ENCODE measurements at places on chromosomes 16 and 17. TPM values are rescaled to one million over a fixed set of nuclear protein-coding genes. Genes with fewer than 3 reads are reported as not detected.

DNA sequence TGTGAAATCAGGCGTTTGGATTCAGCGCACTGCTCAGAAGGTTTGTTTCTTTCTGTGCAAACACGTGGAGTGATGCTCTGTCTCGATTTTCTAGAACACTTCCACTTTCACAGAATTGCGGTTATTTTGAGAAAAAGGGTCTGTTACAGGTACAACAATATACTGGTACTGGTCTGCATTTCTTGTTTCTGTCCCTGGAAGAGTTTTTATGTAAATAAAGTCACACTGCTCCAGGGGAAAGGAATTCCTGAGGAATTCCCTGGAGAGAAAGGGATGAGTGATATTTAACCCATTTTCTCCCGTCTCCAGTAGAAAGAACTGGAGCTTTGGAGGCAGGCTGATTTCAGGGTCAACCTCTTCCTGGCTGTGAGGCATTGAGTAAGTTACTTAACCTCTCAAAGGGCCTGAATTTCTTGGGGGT is 16.2 kb upstream of the RMI2 start:
- no peak for DNase-seq

DNA sequence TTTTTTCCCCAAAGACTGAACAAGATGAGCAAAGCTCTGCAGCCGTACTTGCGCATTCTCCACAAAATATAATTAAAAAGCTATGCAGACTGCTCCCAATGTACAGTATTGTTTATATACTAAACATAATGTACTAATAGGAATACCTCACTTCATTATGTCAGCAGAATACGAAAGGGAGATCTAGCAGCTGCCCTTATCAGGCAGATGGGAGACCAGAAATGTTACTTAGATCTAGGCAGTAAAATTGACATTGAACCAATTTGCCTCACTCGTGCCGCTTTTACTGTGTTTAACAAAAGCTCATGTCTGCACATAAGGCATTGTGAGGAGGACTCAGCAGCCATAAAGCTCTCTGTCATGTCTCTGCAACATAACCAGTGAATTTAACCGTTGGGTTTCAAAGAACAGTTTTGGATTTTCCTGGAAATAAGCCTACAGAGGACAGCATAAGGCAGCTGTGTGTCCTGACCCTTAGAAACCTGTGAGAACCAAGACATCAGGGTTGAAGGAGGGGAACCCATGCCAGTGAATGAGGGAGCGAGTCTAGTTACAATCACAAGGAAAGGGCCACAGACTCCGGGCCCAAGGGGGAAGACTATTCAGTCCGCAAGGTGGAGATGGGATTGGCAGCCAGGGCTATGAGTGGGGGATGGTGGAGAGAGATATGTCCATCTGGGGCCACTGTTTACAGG is 71.4 kb downstream of the GNAO1 start:
- no peak for DNase-seq

DNA sequence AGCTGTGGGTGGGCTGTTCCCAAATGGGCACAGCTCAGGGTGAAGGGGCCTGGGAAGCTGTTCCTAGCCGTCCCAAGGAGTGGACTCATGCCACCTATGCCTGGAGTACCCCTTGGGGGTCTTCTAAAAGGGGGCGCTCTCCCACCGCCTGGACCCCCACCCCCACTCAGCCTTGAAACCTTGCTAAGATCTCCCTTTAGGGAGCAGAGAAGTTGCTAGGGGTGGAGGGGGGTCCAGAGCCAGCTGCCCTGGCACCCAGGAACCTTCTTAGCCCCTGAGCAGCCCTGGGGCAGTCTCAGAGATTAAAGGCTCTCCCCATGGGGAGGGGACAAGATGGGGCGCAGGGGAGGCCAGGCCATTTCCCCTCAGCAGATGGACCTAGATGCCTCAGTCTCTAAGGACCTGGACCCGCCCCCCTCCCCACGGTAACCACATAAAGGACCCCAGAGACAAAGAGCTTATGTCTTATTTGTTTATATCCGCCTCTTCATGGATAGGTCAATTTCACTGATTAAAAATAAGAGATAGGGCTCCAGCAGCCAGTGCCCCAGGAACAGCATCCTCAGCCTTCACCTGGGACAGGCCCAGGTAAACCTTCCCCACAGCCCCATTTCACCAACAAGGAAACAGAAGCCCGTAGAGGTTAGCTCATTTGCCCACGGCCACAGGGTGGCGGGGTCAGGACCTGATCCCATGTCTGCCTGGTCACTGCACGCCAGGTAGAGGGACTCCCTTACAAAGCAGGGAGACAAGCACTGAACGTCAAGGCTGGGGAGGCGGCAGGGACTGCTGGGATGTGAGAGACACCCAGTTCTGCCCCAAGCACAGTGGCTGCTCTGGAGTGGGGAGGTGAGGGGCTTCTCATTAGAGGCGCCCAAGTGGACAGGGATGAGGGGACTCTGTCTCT is 3.4 kb downstream of the MTSS2 start:
- no peak for DNase-seq

DNA sequence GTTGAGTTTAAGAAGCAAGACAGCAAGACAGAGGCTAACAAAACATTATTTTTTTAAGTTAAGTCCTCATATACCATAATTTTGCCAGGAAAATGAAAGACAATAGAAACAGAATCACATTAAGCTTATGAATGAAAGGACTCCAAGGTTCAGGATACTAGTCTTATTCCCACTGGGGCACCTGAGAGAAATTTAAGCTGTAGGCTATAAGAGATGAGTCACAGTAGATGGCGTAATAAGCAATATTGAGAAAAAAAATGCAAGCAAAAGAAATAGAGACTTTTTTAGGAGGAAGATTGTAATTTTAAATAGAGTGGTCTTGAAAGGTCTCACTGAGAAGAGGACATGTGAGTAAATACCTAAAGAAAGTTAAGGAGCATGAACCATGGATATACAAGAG is 57.1 kb upstream of the KIF2B start:
- DNase-seq: no peak

- no peak for DNase-seq
Measured at GRCh38 chr17:5044630-5045029, 9.4 kb upstream of the SLC52A1 start.

GRCh38 chr17:58270476-58271215 is 10.1 kb downstream of the MPO start:
- DNase-seq: no peak

DNA sequence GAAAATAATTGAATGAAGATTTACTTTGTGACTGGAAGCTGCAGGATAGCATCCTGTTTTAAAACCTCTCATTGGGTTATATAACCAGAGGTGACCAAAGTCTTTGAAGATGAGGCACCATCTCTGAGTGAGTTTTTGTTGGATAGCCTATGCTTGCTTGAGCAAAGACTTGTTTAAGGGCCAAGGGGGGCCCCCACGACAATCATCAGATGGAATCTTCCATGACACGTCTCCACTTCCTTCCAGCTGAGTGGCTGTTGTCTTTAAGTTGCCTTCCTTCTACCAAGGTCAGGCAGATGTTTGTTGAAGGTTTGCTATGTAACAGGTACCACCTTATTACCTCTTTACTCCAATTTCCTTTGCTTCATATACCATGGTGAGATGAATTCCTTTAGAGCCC is 188.8 kb downstream of the PRKCA start:
- DNase-seq: no peak

DNA sequence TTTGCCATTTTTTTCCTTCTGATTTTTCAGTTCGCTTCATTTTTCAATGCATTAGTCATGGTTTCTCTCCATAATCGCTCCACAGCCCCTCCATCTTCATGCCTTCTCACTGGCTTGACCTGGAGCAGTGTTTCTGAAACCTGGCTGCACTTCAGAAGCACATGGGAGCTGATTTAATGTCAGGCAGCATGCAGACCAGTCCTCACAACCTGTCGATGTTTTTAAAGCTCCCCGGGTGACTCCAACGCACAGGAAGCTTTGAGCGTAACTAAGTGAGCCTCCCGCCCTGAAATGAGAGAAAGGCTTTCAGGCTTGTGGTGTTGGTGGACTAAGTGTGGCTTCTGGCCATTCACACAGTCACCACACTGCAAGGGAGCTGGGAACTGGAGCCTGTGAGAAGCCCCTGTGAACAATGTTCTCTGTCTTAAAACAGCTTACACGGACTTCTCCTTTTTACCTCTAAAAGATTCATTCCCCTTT is 16.8 kb upstream of the DRG2 start:
- DNase-seq: no peak

DNA sequence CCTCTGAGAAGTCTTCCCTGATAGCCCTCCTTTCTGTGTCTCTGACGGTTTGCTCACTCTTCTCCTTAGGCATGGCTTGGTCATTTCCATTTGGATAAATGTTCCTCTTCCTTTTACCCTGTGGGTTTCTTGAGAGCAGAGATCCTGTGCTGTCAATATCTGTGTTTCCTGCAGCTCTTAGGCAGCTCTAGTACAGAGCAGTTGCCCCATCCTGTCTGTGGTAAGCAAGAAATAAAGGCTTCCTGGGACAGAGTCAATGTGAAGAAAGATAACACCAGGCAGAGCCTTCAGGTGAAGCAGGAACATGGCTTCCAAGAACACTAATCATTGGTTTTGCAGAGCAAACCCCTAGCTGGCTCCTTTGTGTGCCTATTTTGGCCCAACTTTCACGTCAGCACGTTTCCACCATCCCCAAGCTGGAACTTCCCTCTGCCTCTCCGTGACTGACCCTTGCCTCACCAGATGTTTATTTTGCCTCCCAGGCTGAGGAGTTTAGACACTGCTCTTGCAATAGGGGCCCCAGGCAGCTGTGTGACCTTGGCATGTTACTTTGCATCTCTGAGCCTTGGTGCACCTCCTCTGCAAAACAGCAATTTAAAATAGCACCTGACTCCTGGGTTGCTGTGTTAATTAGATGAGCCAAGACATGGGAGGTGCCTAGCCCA is 49.6 kb upstream of the SIAH1 start:
- no peak for DNase-seq

GRCh38 chr17:36600936-36601302 is 464 bp upstream of the MRM1 start:
- no peak for DNase-seq

- no peak for DNase-seq
Measured at GRCh38 chr16:30082545-30083090, 6.8 kb downstream of the PPP4C start.

DNA sequence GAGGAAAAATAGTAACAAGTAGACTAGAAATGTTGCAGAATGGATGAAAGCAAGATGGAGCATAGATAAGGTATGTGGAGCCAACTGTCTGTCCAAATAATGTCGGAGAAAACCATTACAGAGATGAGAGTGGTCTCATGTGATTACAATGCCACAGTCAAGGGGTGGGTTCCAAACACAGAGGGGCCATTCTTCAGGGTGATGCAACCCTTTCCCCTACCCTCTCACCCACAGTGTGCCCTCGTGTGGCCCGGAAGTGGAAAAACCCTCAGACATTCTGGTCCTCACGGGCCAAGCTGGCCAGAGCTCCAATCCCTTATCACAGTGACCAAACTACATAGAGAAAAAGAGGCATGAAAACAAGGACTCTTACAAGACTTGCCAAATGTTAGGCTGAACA is 17.7 kb upstream of the HS3ST3A1 start:
- no peak for DNase-seq

- no peak for DNase-seq
Measured at GRCh38 chr17:42596386-42596785, 12.8 kb downstream of the RETREG3 start.

- no peak for DNase-seq
Measured at GRCh38 chr16:5665834-5666233, 568.2 kb upstream of the EEF2KMT start.

- DNase-seq: peak; percentile 48
Measured at GRCh38 chr17:62627219-62627903, at the start of gene MRC2. TSS of gene MRC2 (plus strand) at chr17:62627670. CDS start at chr17:62627803, 133 bp downstream.

- no peak for DNase-seq
Measured at GRCh38 chr16:80447241-80447640, 93.6 kb upstream of the DYNLRB2 start.

GRCh38 chr17:34633760-34634159 is 54.4 kb downstream of the TMEM132E start:
- no peak for DNase-seq

DNA sequence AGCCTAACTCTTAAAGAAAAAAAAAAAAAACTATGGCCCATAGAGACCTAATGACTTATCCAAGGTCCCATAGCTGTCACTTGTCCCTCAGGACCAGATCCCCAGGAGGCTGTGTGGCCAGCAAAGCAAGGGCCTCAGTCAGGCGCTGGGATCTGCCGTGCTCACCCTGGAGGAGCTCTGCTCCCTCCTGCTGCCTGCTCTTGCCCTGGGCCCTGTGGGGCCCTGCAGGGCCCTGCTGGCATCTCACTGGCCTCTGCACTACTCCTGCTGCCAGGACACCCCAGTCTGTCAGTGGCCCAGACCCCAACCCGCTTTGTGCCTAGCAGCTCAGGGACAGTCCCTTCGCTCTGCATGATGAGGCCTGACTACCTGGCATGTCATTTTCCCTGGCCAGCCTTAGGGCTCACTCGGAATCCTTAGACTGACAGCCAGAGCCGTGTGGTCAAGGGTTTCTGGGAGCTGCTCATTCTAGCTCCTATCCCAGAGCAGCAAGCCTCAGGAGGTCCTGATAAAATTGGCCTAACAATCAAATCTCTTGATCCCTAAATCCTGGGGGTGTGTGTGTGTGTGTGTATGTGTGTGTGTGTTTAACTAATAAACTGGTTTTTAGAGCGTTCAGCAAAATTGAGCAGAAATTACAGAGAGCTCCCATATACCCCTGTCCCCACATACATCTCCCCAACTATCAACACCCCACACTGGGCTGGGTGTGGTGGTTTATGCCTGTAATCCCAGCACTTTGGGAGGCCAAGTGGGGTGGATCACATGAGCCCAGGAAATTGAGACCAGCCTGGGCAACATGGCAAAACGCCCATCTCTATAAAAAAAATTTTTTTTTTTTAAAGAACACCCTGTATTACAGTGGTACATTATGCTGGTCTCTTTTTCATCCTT is 21.7 kb downstream of the KATNIP start:
- DNase-seq: no peak

GRCh38 chr16:66286527-66286926 is 80.0 kb upstream of the CDH5 start:
- DNase-seq: no peak

DNA sequence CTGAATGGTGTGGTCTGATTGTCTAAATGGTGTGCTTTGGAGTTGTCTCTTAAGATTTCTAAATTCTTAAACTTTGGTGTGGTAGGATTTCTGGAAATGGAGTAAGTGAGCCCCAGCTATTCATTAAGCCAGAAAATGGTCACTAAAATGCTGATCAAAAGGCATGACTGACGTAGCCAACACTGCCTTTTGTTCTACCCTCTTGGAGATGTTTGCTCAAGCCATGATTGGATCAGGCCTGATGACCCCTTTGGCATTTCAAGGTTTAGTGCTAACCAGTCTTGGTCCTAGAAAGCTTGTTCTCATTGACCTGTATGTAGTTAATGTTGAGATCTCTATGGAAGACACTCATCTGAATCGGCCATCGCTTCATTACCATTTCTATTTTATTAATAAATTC is 68.0 kb downstream of the KNOP1 start:
- DNase-seq: no peak

The STH gene
- not detected for total RNA-seq

The NARF gene
- total RNA-seq: 86.8 TPM

The KRT27 gene
- total RNA-seq: not detected

The FBF1 gene
- 8.0 TPM for total RNA-seq

The DECR2 gene
- total RNA-seq: 25.6 TPM

The CPD gene
- 55.2 TPM for total RNA-seq

The TP53TG3C gene
- not detected for total RNA-seq

The BCAR1 gene
- 116 TPM for total RNA-seq

The SSTR5 gene
- total RNA-seq: 3.0 TPM

The NEUROD2 gene
- total RNA-seq: not detected
